Skin of body (tissue), 3 donors: ENCODE measurements at places on chromosomes 16 and 17. TPM values are rescaled to one million over a fixed set of nuclear protein-coding genes. Genes with fewer than 3 reads are reported as not detected.

The RHBDL1 gene
- 1.2 TPM for total RNA-seq

DNA sequence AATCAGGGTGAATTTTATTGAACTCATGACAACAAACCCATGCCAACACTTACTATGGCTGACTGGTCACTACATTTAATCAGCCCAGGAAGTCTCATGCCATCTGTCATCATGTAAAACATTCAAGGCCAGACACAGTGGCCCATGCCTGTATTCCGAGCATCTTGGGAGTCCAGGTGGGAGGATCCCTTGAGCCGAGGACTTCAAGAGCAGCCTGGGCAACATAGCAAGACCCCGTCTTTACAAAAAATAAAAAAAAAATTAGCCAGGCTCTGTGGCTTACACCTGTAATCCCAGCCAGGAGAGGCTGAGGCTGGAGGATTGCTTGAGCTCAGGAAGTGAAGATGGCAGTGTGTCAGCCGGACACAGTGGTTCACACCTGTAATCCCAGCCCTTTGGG is 4.9 kb upstream of the MED1 start:
- no peak for DNase-seq

The PRCD gene
- total RNA-seq = 2.7 TPM

GRCh38 chr16:52976539-52977167 is 76.0 kb downstream of the CHD9NB start:
- DNase-seq = no peak

GRCh38 chr16:52827456-52827855 is 225.2 kb downstream of the CHD9NB start:
- no peak for DNase-seq
